Inflammatory macrophage (primary cell): ENCODE measurements at places on chromosomes 5 and 9.

DNA sequence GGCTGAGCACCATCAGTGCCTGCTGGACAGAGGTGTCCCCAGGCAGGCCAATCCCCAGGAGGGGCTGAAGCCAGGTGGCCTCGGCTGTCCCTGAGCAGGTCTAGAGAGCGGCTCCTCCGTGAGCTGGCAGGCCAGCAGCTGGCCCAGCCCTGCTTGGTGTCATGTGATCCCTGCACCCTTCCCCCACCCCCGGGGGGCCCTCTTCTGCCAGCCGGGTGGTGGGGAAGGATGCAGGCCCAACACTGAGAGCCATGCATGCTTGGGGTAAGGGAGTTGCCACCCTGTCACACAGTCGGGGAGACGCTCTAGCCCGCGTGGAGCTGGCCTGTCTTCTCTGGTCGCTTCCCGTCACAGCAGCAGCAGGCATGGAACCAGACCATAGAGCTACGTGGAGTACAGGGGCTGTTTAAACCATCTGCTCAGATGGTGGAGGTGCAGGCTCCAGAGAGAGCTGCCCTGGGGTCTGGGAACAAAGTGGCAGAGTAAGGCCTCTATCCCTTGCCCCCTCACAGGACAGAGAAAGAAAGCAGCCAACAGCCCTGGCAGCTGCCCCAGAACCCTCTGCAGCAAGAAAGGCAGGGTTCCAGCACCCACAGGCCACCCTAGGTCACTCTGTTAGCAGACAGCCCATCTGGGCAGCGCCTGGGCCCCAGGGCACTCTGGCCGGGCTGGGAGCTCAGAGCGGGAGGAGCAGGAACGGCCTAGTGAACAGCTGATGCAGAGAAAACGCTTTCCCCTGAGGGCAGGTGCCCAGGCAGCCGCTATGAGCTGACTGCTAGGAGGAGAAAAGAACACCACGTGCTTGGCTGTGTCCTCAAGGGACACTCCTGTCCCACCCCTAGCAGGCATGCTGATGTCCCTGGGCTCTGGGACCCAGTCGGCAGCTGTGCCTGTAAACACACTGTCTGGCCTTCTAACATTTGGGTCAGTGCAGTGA, 6.8 kb downstream of the RALGDS start:
- DNase-seq, result no peak

DNA sequence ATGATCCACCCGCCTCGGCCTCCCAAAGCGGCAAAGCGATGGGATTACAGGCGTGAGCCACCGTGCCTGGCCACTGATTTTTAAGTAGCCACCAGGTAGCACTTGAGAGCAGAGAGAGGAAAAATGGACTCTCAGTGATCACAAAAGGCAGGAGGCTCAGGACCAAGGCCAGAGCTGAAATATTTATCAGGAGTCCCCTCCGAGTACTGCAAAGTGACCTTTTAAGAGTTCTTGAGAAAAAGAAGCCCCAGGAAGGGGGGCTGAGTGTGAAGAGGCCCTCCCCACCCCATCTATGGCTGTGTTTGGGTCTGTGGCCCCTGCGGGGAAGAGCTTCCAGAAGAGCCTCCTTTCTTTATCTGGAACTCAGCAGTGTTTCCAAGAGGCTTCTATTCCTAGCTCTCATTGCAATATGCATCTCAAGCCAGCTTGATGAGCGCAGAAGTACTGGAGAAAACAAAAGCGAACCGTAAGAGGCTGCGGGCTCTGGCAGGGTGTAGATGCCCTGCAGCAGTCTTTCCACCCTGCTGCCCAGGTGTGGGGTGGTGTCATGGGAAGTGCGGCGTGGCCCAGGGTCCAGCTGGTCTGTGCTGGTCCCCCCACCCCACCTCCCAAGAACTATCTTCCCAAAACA, 75.5 kb upstream of the CDK20 start:
- DNase-seq, result no peak

DNA sequence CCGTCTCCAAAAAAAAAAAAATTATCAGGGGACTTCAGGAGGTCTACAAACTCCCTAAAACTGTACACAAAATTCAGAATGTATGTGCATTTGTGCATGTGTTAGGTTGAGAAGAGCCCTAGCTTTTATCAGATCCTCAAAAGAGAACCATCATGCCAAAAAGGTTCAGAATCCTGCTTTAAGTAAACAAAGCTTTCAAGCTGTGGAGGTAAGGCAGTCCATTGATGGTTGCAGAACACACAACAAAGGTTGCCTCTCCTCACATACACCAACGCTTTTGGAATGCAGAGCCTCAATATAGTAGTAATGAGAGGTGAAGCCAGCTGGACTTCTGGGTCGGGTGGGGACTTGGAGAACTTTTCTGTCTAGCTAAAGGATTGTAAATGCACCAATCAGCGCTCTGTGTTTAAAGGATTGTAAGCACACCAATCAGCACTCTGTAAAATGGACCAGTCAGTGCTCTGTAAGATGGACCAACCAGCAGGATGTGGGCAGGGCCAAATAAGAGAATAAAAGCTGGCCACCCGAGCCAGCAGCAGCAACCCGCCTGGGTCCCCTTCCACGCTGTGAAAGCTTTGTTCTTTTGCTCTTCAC, 57.9 kb upstream of the RNF38 start:
- DNase-seq, result no peak

- DNase-seq, result peak; percentile 73
Observed at GRCh38 chr5:133930061-133930812, 38.2 kb downstream of the C5orf15 start.

DNA sequence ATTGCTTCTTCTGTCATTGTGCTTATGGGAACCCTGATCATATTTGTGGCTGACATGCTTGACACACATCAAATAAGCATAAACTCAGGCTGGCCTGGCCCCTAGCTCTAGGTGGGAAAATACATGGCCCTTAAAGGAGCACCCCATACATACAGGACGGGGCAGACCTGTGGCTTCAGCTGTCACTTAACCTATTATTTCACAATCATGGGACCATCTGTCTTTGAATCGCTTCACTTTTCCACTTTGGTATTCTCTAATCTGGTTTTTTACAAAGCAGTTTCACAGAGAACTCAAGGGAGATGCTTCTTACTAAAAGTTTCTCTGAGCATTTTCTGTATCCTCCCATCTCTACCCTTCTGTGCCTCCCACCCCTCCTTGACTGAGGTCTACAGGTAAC, 34.6 kb upstream of the LRRTM2 start:
- DNase-seq, result no peak

DNA sequence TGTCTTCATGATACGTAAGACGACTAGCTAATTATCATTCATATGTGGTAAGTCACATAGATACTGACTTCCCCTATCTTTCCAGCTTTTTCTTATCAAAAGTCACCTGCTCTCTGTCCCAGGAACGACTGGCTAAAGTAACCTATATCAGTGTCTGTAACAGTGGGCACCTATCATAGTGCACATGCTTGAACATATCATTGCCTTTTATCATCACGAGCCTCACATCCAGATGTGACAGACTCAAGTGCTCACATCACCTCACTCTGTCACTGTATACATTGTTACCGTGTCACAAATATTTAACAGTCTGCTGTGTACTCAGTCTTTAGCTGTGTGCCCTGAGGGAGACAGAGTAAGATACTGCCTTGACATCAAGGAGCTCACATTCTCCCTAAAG, 125.4 kb upstream of the CCDC152 start:
- no peak for DNase-seq

DNA sequence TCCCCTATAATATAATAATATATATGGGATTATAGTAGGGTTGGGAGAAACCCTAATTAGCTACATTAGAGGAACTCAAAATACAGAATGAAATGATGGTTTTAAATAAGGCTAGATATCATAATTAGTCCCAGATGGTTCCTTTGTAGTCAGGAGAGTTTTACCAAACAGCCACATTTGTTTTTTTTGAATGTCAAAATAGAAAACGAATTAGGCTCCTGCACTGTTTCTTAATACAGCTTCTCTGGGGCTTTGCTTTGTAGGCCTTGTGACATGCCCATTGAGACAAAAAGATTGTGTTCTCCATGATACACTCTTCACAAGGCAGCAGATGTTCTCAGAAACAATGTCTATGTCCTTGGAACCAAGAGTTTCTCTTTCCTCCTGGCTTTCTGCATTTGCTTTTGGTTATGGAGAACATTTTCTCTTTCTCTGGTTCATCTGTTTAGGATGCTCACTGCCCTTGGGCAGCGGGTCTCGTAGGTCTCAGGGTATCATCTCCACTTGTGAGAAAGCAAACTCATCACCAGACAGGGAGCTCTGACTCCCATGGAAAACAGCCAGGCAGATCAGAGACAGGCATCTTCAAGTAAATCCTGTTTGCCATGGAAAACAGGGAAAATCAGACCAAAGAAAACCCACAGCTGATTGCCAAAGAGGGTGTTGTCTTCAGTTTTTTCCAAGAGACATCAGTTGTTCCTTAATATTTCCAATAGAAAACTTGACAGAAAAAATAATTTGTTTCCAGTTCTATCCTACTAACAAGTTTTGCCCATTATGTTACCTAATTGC, 54.1 kb upstream of the RPS23 start:
- DNase-seq, result no peak

- DNase-seq, result peak; percentile 81
Observed at GRCh38 chr9:78097541-78097940, 65.9 kb upstream of the GNAQ start.

DNA sequence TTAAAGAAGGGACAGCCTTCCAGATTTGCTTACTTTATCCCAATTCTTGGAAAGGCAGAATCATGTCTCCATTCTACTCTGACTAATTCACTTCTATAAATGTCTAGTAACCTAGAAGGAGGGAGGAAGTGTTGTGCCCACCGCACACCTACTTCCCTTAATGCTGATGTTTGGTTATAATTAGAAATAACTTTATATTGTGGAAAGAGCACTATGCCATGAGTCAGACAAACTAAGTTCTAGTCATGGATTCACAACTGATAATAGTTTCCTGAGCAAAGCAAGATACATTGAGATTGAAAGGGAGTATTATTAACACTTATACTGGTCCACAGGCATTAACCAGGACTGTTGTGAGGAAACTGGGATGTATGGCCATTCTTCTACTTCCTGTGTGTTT, 345.9 kb upstream of the RPS23 start:
- DNase-seq, result no peak
